Epithelial cell of esophagus (primary cell): ENCODE measurements at places on chromosomes 7 and 10.

DNA sequence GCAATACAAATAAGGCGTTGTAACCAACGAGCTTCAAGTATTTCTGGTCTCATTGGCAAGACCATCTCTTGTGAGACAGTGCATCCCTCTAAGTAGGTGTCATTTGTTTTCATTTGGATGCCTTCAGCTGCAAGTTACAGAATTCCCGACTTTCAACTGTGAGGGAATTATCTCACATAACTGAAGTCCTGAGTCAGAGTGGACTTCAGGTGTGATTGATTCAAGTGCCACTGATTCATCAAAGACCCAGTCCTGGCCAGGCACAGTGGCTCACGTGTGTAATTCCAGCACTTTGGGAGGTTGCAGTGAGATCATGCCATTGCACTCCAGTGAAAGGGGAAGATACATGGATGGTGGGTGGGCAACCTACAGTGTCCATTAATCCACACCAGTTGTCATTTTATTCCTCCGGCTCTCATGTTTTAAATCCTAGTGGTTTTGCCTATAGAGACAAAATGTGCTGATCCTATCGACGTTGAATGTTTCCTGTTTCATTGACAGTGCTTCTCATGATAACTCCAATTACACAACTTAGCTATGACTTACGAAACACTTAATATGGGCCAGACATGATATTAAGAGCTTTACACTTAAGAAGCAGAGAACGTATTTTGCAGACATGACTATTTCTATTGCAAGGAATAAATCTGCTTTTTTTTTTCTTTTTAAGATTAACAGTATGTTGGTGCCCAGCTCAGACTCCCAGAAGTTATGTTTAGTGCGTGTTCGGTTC is 268.0 kb downstream of the FRMD4A start:
- peak; percentile 35 for DNase-seq

GRCh38 chr7:46192271-46192670 is 271.2 kb upstream of the IGFBP3 start:
- DNase-seq, result no peak

DNA sequence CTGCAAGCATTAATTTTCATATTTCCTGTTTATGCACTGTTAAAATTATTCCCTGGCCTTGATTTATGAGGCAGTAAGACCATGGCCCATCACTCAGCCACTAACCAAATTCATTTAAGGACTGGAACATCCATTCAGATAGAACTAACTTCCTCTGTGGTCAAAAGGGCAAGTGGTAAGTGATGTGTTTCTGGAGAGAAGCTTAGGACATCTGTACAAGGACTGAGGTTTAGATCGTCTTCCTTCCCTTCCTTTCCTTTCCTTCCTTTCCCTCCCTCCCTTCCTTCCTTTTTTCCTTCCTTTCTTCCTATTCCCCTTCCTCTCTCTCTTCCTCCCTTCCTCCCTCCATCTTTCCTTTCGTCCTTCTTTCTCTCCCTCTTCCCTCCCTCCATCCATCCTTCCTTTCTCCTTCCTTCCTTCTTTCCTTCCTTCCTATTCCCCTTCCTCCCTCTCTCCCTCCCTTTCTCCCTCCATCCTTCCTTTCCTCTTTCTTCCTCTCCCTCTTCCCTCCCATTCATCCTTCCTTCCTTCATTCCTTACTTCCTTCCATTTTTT is 1019.4 kb downstream of the TYW1 start:
- DNase-seq, result no peak

GRCh38 chr10:103145860-103146466 is 47.1 kb downstream of the NT5C2 start:
- peak; percentile 72 for DNase-seq

- DNase-seq, result no peak
These were observed 14.7 kb downstream of the CFAP58 start for GRCh38 chr10:104368381-104368780.

DNA sequence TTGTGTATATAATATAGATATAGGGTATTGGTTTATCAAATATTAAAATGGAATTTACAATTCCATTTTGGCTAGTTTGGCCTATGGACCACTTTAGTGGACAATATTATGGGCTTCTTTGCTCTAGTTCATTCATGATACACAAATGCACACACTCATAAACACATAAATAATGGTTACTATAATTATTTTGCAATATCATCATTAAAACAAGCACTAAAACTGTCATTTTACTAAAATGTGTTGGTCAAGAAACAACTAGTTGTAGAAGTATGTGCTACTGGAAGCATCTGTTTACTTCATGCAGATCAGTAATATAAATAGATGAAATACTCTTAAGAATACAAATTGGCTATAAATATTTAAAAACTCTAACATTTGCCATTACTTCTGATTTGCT is 1074.3 kb downstream of the KCNMA1 start:
- DNase-seq, result no peak

DNA sequence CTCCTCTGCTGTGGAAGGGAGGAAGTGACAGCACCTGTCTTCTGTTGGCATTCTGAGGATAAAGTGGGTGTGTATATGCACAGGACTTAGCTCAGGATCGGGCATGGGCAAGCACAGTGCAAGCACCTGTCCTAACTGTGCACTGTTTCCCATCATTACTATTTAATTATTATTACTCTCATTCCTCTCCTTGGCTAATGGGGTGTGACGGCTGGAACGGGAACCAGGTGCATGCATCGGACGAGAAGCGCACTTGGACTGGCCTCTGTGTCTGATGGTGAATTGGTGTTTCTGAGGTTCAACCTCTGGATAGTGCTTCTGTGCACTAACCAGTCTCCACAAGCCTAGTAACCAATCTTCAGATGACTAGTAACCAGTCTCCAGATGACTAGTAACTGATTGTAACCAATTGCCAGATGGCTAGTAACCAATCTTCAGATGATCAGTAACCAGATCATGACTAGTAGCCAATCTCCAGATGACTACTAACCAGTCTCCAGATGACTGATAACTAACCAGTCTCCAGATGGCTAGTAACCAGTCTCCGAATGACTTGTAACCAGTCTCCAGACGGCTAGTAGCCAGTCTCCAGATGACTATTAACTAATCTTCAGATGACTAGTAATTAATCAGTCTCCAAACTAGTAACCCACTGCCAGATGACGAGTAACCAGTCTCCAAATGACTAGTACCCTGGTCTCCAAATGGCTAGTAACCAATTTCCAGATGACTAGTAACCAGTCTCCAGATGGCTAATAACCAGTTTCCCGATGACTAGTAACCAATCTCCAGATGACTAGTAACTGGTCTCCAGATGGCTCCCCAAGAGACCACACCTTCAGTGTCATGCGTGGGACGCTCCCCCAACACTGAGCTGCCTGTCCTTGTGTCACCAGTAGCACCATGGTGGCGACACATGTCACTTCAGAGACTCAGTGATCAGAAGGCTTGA is 85.8 kb downstream of the PAXIP1 start:
- no peak for DNase-seq

DNA sequence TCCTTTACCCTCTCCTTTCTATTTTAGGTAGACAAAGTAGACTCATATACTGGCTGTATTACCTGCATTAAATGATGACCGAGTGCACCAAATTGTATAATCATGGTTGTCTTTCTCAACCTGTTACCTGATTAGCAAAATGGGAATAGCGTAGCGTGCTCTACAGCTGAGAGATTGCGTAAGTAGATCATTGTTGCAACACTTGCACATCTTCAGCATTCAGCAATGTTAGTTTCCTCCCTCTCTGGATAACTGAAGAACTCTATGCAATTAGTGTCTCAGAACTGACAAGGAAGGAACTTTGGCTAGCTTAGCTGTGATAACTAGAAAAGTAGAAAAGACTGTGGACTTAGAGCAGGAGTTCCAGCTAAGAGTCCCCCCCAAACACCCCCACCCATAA is 787.4 kb downstream of the PHTF2 start:
- DNase-seq, result no peak

GRCh38 chr7:34211018-34211417 is 305.7 kb downstream of the BMPER start:
- no peak for DNase-seq

GRCh38 chr7:74030861-74031260 is 2.9 kb downstream of the ELN start:
- no peak for DNase-seq

DNA sequence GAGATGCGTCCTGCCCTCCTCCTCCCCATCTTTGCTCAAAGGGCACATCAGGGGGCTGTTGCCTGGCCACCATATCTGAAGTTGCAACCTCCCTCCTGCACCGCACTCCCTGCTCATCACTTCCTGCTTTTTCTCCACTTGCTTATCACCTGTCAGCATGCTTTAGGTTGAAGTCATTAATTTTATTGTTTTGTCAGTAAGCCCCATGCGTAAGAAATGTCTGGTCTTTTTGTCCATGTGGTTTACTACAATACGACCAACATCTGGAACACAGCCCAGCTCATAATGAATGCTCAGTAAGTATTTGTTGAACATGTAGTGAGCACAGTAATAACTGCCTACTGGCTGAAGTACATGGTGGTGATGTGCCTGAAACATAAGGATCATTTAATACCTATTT is 71.6 kb upstream of the GJD4 start:
- no peak for DNase-seq

DNA sequence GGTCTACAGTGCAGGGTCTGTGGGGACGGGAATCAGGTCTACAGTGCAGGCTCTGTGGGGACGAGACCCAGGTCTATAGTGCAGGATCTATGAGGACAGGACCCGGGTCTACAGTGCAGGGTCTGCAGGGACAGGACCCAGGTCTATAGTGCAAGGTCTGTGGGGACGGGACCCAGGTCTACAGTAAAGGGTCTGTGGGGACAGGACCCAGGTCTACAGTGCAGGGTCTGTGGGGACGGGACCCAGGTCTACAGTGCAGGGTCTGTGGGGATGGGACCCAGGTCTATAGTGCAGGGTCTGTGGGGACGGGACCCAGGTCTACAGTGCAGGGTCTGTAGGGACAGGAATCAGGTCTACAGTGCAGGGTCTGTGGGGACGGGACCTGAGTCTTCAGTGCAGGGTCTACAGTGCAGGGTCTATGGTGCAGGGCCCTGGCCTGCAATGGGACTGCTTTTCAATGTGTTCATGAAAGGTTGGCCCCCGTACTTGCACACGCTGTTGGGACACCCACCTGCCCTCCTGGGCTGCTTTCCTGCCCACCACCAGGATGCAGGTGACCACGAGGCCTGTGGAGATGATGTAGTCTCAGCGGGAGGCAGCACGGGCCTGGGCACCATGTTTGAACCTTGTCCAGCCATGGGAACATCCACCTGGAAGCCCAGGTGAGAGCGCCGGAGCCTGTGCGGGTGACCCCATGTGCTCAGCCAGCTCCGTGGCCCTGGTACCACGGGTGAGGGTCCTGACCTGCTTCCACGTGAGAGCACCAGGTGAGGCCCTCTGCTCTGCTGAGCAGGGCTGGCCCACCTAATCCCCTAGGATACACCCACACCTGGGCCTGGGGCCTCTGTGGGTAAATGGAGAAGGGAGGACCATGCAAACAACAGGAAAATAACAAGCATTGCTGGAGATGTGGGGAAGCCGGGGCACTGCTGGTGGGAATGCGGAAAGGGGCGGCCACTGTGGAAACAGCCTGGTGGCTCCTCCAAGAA is 91.4 kb upstream of the DIP2C start:
- no peak for DNase-seq
